GM12891 (cell line): ENCODE measurements at places on chromosomes 7 and 10.

DNA sequence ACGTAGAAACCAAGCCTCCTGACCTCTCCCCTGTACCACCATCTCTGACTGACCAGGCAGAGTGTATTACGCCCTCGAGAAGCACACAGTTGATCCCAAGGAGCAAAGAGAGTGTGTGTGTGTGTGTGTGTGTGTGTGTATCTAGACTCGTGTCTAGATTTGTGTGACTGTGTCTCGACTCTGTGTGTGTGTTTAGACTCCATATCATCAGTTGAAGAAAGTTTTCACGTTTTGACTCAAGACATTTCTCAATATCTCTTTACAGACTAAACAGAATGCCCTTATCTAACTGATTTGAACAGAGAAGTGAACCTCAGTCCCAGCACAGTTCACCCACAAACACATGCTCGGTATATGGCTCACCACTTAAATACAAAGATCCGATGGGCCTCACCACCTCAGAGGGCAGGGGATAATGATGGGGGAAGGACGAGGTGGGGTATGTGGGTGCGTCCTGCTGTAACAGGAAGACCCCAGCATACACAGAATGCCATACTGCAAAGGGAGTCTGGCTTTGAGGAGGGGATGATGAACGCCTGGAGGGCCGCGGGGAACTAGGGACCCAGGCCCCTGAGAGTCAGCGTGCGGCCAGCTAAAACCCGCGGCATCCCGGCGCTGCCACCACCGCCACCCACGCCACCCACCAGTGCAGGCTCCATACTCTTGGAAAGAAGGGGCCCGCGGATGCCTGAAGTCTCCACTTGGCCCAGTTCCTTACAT, 780 bp downstream of the ALDH18A1 start:
- no peak for DNase-seq

GRCh38 chr10:48890888-48891850, 48.5 kb downstream of the LRRC18 start:
- no peak for DNase-seq

- DNase-seq: no peak
Observed at GRCh38 chr7:99489235-99489634, 10.8 kb downstream of the ZNF394 start.

GRCh38 chr7:16062269-16062668, 359.1 kb downstream of the CRPPA start:
- no peak for DNase-seq

- DNase-seq: no peak
Observed at GRCh38 chr10:117000580-117000979, 4.4 kb downstream of the SHTN1 start.

- no peak for DNase-seq
Observed at GRCh38 chr7:140877249-140877524, 47.5 kb downstream of the BRAF start.

GRCh38 chr10:96687317-96688012, 32.8 kb downstream of the PIK3AP1 start:
- no peak for DNase-seq

- no peak for DNase-seq
Observed at GRCh38 chr7:148303295-148304082, 287.1 kb upstream of the C7orf33 start.

- no peak for DNase-seq
Observed at GRCh38 chr7:73701357-73701995, 18.0 kb downstream of the STX1A start.

DNA sequence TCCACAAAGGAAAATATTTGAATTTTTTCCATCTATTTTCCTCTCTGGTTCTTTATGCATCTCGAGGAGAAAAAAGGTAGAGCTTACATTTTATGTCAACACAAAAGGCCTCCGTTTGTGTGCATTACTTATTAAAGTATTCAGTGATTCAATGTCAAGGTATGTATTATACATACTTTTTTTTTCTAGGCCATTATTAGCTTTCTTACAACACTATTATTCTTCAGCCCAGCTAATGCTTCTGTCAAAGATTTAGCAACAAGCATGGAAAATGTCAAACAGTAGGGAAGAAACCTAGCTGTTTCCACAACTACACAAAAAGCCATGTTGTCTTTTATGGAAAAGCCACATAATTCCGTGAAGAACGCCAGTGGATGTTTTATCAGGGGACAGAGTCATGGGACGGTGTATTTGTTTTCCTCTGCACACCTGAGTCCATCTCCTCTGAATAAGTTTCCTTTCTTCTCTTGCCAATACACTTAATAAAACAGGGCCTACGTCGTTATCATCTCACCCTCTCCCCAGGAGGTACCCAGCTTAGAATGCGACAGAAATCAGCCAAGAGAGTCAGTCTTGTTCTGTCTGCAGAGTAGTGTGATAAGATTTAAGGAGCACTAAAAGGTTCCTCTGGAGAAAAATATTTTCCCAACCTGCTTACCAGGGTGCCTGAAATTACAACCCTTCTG, 209.7 kb upstream of the AUTS2 start:
- no peak for DNase-seq

GRCh38 chr7:29127527-29127926, 18.8 kb downstream of the CPVL start:
- no peak for DNase-seq

DNA sequence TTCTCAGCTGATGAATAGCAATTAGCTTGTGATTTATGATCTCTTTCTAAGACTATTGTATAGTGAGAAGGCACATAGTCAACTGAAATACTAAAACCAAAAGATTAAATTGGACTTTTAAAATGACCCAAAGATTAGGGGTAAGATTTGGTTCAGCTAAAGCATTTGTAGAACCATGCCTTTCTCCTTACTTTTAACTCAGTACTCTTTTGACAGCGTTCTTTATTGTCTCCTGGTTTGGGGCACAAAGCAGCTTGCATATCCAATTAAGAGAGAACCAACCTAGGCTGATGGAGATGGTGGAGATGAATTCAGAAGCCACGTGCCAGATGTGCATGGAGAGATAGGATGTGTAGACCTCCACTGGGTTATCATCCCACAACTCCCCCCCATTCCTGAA, 45.8 kb downstream of the FHIP2A start:
- no peak for DNase-seq

GRCh38 chr10:97689559-97690020, 2.5 kb upstream of the AVPI1 start:
- no peak for DNase-seq

DNA sequence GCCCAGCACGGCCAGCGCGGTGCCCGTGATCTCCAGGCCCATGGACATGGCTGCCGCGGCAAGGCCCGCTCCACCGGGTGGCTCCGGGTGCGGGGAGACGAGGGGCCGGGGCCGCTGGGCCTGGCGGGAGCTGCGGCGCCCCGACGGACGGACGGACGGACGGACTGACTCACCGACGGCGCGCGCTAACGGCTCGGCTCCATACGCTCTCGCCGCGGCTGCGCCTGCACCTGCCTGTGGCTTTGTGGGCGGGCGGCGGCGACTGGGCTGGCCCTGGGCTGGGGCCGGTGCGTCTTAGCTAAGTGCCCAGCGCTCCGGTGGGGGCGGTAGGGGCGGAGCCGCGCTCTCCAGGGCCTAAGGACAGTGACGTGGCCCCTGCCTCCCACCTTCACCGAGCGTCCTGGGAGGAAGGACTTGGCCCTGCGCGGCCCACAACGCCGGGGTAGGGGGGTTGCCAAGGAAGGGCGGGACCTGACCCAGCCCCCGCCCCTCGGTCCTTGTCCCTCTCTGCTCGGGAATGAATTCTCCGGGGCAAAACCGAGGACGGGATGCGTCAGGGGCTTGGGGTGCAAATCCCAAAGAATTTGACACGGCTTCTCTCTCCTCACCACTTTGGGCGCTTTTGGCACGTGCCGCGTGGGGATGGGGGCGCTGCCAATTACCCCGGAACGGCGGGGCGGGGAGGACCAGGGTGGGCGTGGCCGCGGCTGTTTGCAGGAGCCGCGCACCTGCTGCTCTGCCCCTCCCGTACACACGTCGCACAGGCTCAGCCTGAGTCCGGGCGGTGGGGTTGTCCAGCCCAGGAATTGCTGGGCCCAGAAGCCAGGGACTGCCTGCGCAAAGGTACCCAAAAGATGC, at the start of gene CLDN3:
TSS of gene CLDN3 (minus strand) at position 269 of the 858 bp plus-strand sequence. CDS start at position 48, 221 bp downstream.
- DNase-seq: no peak

- DNase-seq: no peak
Observed at GRCh38 chr10:71912431-71912830, 51.8 kb upstream of the CHST3 start.

DNA sequence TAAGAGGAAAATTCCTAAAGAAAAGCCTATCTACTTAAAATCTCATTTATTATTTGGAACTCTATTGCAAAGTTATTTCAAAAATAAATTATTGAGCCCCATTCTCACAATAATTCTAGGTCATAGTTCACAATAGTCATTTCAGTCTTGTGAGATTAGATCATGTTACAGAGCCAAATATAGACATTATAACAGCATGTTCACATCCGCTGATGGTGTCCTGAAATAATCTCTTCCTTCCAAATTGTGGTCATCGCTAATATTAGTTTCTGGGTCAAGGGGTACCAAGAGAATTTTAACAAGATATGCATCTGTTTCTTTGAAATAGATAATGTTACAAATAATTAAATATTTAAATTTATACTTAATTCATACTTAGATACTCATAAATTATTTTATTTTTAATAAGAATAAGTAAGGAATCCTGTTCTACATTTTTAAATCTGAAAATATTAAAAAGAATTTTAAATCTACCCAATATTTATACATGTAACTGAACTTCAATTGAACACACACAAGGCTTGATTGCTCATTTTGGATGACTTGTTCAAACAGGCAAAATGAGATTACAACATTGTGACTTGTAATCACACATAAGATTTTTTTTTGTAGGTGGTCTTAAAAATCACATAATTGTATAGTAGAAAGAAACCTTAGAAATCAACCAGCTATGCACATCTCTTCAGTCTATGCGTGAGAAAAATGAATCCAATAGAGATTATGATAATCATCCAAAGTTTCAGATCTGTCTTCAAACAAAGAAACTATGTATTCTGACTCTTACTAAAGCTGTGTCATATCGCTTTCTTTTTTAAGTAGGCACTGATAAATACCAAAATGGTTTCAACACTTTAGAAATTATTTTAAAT, 13.1 kb downstream of the GNAT3 start:
- DNase-seq: no peak
